ENCODE measurements at places on chromosomes 5 and 9.

DNA sequence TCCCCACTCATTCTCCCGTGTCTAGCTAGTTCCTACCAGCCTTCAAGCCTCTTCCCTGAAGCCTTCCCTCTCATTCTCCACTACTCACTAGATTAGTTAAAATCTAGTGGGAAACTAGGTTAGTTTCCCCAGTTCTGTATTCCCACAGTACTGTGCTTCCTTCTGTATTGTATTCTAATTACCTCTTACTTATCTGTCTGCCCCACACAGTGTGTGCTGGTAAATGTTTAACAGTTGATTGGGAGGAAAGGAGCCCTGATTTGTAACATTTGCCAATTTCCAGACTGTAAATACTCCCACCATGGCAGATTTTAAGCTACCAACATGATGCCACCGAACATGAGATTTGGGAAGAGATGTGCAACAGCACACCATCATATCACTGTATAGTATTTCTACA is 8.3 kb downstream of the KLHL3 start:
- no peak for DNase-seq

DNA sequence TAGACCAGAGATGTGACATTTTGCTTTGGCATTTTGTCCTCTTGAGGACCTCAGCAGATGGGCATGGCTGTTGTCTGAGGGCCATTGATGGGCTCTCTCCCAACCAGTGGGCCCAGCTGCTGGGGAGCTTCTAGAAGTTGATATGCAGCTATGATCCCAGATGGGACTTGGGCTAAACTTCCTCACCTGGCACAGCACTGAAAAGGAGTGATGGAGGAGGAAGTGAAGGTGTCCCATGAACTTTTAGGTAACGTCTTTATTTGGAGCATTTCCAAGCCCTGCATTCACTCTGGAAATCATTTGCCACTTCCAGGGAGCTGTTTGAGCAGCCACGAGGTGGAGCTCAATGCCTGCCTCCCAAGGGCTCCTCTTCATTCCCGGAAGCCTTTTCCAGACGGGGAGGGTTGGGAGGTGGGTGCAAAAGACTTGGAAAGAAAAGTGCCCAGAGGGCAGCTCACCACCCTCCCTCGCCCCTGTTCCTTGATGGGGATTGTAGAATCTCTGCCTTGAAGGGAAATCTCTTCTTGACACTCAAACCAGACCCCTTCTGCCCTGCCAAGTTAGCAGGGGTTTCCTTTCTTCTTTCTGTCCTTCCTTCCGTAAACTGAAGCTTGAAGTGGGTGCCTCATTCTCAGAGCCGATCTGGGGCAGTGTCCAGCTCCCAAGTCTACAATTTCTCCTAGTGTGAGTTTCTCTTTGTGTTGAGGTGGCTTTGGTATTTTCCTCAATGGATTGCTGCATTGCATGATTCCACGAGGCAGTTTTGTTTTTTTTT is 18.1 kb upstream of the NEUROG1 start:
- DNase-seq: no peak

- no peak for DNase-seq
Observed at GRCh38 chr9:86511614-86512360, 157.6 kb upstream of the TUT7 start.

GRCh38 chr5:158388021-158388420 is 529.1 kb upstream of the CLINT1 start:
- DNase-seq: no peak

DNA sequence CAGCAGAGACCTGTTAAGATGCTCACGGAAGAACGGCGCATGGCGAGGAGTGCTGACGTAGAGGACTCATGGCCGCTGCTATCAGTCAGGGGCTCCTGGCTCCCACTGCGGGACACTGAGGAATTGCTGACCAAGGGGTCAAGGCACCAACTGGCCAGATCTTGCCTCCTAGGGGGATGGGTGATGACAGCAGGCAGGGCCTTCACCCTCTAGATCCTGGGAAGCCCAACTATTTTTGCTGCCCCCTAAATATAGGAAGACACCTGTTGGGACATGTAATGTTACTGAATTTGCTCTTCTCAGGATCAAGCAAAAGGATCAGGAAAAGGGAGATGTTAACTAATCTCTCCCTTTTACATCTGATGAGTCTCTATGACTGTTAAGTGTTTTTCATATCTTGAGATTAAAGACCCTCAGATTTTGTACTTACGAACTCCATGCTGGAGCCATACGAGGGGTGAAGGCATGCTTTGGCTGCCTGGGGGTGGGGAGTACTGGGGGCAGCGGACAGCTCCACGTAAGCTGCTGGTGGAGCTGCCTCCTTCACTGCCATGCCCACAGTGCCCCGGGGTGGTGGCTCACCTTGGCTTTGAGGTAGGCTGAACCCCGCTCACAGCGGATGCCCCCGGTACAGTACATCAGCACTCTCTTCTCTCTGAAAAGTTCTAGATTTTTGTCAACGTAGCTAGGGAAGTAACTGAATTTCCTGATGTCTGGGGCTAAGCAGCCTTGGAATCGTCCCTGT is 28.1 kb downstream of the TSTD2 start:
- DNase-seq: no peak

- DNase-seq: no peak
Observed at GRCh38 chr9:133167769-133168168, 4.1 kb upstream of the GBGT1 start.

GRCh38 chr5:178201221-178201926 is 3.0 kb upstream of the HNRNPAB start:
- no peak for DNase-seq

DNA sequence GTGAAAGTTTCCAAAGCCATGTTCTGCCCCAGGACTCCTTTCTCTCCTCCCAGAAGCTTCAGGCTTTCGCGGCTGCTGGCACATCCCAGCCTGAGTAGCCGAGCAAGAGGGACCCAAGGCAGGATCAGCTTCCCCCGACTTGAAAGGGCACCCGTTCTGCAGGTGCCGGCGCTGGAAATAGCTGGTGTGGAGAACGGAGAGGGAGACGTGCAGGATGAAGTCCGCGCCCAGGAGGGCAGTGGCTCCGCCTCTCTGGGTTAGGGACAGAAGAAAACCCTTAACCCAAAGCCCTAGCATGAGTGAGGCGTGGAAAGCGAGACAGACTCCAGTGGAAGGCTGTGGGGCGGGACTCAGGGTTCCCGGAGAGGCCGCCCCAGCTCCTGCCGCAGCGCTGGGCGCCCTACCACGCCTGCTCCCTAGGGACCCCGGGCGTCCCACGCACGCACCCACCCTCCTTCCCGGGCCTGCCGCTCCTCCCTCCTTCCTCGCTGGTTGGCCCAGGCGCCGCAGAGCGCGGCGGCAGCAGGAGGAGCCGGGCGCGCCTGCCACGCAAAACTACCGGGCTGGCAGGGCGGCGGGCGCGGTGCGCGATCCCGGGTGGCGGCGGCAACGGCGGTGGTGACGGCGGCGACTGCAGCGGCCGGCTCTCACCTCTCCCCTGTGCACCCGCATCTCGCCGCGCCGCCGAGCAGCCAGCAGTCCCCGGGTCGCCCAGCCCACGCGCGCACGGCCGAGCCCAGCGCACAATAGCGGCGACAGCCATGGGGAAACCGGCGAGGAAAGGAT is at the start of gene SLC1A1:
SLC1A1 (plus strand) TSS at position 550 of the 786 bp plus-strand sequence; CDS start at position 762, 212 bp downstream.
- DNase-seq: no peak

GRCh38 chr5:14655146-14655741 is 9.3 kb upstream of the OTULIN start:
- DNase-seq: no peak

DNA sequence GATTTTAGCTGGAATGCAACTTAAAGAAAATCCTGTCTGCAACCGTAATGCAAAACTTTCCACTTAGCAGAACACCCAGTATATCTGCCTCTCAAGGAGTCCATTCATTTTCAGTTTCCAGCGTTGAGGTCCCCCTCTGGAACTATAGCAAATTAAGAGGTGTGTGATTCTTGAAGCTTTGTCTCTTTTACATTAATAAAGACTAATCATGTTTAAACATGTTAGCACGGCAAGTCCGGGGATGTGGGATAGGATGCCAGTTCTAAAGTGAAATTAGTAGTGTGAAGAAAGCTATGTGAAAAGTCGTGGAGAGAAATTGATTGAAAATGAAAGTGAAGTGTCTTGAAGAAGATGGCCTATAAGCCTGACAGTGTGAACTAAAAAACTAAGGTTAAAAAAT is 429.1 kb downstream of the NR2F1-AS1 start:
- no peak for DNase-seq

- DNase-seq: no peak
Observed at GRCh38 chr9:72615931-72616330, 94.5 kb downstream of the TMC1 start.

DNA sequence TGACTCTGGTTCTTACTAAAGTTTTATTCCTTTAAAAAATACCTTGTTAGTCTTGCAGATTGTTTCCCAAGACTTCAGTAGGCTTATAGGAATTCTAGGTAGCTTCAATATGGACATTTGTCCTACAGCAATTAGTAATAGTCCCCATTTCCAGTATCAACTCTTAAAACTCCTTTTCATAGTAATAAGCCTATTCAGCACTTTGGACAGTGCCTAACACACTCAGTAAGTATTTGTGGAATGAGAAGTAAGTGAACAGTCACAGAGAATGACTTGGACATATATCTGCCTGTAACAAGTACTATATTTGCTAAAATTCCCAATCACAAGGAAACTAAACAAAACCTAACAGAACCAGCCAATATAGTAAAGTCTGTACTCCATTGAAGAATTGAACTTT is 1291.8 kb upstream of the DMAC1 start:
- no peak for DNase-seq

GRCh38 chr5:142278627-142279026 is 46.2 kb downstream of the SPRY4 start:
- no peak for DNase-seq

GRCh38 chr5:107391787-107392186 is 278.9 kb downstream of the EFNA5 start:
- no peak for DNase-seq

DNA sequence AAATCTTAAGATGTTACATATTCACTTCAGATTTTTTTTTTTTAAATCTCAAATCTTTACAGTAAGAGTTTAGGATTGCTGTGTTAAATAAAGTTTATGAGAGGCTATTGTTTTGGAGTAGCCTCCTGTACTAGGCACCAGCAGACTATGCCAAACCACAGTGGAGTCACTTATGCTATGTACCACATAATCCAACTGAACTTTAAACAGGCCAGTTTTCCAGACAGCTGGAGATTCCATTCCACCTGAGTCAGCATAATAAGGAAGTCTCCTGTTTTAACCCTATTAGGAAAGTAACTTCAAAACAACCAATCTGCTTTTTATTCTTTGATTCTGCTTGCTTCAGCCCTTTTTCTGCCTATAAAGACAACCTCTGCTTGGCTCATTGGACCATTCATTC is 205.2 kb downstream of the CSNK1G3 start:
- DNase-seq: no peak

DNA sequence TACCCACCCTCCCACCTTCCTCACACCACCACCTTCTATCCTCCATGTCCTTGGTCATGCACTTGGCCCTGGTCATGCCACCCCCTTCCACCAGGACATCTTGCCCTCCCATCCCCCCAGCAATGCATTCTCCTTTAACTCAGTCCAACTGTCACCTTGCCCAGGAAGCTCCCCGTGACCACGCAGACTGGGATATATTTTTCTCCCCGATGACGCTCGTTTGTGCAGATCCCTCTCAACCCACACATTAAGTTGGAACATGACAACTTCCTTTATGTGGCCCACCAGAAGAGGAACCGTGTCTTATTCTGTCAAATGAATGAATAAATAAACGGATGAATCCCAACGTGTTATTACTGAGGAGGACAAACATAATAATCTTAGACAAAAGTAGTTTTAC is 82.8 kb upstream of the TAS2R1 start:
- no peak for DNase-seq

DNA sequence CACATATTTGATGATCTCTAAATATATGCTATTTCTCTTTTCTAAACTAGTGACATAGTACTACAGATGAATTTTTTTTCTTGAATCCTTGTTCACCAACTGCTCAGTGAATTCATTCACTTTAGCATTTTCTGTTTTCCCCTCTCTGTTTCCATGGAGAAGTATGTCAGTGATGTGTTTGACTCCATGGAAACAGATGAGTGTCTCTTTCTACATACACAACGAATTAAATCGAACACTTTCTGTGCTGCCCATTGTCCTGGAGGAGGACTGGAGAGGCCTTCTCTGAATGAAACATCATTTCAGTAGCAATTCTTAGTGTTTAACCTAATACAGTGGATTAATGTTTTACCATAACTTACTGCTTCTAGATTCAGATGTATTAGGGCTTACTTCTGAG is 9.5 kb downstream of the INVS start:
- no peak for DNase-seq
